Vagina (tissue), 2 donors: ENCODE measurements at places on chromosomes 16 and 17.

GRCh38 chr17:81578038-81578441, 25.9 kb upstream of the FAAP100 start:
- DNase-seq, result no peak

GRCh38 chr16:27925612-27926011, 137.9 kb downstream of the GSG1L start:
- no peak for DNase-seq

DNA sequence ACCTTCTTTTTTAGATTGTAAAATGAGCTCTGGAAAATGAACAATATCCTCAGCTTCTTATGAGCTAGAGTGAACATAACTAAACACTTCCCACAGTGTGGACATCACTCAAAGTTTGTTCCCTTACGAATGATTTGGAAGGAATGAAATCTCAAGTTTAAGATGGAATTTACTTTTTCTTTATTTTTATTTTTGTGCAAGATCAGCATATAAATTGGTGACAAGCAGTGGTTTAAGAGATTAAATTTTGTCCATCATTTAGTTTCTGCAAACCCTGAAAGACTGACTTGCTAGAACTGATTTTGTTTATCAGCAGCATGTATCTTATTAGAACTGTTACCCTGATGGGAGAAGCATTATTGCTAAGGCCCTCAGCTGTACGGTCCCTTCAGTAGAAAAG, 420.1 kb downstream of the CDH8 start:
- DNase-seq, result no peak

GRCh38 chr17:19384723-19385391, 2.1 kb downstream of the MFAP4 start:
- DNase-seq, result no peak

GRCh38 chr17:12068946-12069345, 48.3 kb downstream of the MAP2K4 start:
- no peak for DNase-seq

- DNase-seq, result no peak
Observed at GRCh38 chr16:56195151-56195550, 3.9 kb downstream of the GNAO1 start.

DNA sequence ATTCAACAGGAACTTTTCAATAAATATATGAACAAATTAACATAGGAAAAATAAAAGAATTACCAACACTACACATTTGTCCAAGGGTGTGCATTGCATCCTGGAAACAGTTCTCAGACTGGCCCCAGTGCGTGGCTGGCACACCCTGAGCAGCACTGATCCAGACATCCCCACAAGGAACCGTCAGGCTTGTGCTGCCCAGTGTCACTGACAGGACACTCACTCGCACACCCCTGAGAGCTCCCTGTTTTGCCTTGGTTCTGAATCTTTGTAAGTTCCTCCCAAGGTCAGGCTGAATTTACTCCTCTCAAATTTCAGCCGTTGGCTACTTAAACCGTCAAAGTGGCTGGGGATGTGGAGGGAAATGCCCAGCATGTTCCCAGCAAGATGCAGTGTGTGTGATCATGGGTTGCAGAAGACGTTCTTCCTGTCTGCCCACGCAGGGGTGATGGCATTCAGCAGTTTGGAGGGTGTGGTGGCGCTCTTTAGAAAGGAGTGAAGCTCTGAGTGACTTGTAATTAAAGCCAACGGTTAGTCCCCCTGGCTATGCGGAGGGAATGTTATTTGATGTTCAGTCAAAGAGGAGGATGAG, 1.7 kb downstream of the MT2A start:
- DNase-seq, result no peak

DNA sequence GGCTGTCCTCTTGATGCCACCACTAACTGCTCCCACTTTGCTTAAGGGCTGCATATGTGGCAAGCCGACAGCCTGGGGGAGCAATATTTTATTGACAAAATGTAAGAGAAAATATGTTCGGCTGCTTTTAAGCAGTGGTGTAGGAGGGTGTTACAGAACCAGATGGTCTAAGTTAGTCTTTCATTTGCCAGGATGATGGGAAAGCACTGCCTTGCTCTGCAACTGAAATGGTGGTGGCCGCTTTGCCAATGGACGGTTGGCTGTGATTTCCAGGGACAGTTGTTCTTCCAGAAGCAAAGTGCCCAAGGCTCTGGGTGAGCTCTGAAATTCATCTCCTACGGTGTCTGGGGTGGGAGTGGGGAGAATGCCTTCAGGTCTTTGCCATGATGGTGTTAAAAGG, 469.3 kb downstream of the TOX3 start:
- no peak for DNase-seq
